Suppressor macrophage (primary cell): ENCODE measurements at places on chromosomes 4 and X.

DNA sequence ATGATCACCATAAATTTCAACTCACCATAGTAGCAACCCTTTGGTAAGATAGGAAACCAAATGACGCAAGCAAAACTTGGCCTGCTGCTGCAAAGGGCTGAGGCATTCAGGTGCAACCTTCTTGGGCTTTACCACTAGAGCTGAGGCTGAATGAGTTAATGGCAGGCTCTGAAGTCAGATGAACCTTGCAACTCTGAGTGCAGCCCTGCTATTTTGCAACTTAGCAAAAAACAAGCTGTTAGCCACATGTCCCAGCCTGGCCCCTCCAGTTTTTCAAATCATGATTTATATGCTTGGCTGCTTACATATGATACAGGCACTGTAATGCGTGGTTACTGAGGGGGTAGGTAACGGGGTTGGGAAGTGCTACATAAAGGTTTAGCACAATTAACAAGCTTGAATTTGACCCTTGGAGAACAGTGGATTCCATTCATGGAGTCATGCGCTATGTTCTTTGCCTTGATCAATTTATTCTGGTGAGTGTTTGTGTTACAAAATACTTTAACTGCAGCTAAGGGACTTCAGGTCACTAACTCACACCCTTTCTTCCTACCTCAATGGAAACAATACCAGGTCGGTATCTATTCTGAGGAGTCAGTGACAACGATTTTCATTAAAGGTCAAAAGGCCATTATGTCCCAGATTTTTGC is 80.5 kb upstream of the PPARGC1A start:
- no peak for DNase-seq

- no peak for DNase-seq
Measured at GRCh38 chr4:108080747-108081146, 88.0 kb downstream of the LEF1 start.

DNA sequence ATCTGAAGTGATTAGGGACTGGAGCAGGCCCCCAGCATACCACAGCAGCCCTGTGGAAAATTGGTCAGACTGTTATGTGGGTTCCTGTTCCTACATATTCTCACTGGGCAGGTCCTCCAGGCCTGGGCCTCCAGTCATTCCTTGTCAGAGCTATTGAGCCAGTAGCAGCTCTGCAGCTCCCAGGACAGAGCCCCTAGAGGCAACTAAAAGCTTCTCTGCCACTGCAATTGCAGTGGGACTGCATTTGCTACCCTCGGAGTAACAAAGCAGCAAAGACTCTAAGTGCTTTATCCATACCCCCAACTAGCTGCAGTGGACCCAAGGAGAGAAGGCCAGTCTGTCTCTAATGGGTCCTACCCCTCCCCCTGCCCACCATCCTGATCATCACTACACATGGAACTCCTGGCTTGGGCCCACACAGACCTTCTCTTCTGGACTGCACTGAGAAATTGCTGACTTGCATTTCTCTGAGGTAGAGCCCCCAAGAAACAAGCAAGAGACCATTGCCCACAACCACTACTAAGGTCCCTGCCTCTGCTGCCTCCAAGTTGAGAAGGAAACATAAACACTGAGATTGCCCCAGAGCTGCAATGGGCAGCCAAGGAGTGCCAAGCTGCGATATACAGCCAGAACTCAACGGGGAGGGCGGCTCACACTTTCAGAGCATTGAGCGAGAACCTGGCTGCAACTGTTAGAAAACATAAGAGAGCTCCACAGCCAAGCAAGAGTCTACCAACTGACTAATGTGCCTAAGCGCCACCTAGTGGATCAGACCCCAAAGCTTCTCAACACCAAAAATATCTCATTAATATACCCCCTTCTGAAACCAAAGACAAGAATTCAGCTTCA is 738.7 kb upstream of the NDST4 start:
- DNase-seq = peak; percentile 79

GRCh38 chr4:1406394-1406980 is at the start of gene NKX1-1:
TSS of gene NKX1-1 (minus strand) at chr4:1406442. CDS start at chr4:1406442, 0 bp downstream.
- no peak for DNase-seq

GRCh38 chrX:131874300-131874699 is 148.8 kb upstream of the STK26 start:
- DNase-seq = no peak

GRCh38 chr4:185311113-185311888 is 84.4 kb downstream of the LRP2BP start:
- no peak for DNase-seq

- no peak for DNase-seq
Measured at GRCh38 chr4:83964996-83965541, 429.2 kb downstream of the GPAT3 start.

DNA sequence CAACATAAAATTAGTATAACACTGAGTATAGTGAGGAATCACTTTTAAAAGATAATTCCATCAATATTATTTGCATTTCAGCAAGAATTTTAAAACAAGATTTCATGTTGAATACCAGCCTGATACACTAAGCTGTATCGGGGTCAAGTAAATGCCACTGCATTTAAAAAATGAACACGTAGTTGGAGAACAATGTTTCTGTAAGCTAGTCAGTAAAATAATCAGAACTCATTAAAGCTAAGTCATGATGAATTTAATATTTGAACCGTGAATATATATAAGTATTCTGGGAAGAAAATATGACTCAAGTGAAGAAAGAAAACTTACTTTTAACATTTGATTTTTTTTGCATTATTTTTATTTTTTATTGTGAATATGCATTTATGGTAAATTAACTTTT is 611.0 kb upstream of the PABPC4L start:
- DNase-seq = no peak

GRCh38 chr4:53572600-53572994 is 18.7 kb downstream of the LNX1 start:
- peak; percentile 27 for DNase-seq

- DNase-seq = no peak
Measured at GRCh38 chrX:107936434-107936730, 45.8 kb downstream of the TEX13B start.

DNA sequence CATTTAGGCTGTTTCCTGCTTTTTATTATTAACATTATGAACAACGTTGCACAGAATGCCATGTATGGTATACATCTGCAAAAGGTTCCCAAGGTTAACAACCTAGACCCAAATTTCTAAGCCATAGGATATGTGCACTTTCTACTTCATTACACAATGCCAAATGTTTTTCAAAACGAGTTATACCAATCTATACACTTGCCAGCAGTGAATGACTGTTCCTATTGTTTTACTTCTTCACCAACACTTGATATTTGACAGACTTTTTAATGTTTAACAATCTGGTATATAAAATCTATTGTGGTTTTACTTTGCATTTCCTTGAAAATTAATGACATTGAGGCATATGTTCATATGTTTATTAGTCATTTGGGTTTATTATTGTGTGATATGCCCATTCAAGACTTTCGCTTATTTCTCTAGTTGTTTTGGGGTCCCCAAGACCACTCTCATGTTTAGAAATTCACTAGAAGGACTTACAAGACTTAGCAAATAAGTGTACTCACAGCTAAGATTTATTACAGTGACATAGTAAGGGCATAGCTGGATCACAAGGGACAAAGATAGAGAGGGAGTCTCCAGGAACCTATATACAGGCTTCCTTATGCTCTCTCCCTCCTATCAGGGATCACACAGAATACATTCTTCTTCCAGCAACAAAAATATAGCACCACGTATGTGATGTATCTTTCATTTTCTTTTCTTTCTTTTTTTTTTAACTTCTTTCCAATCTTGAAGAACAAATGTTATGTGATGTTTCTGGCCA is 62.5 kb downstream of the TBCK start:
- no peak for DNase-seq
